ENCODE measurements at places on chromosomes 16 and 17. TPM values are rescaled to one million over a fixed set of nuclear protein-coding genes. Genes with fewer than 3 reads are reported as not detected.

Gene METRN
- 38.2 TPM for total RNA-seq

Gene CDT1
- 106 TPM for total RNA-seq

Gene CPHXL
- total RNA-seq, result not detected

Gene KAT2A
- total RNA-seq, result 53.3 TPM

Gene CANT1
- 45.5 TPM for total RNA-seq

Gene RASD1
- 1.0 TPM for total RNA-seq

Gene CSH1
- total RNA-seq, result not detected

DNA sequence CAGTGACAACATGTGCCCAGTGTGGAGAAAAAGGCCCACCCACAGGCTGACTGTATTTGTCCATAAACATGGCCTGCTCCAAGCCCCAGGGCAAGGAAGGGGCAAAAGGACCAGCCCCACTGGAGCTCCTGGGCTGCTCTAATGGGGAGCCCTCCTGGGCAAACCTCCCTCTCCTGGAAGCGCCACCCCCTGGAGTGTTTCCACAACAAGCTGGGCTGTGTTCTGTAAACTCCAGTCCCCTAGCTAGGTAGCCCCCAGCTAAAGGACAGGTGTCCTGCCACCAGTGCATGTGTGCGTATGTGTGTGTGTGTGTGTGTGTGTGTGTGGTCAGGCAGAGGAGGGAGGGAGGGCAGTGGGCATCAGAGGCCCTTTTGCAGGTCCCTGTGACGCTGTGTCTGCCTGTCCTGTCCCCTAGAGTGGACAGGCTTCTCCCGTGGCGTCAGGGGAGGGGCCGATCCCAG lies 11.3 kb upstream of the STAC2 start:
- no peak overlapping the region for H3K27ac ChIP-seq
- no peak for DNase-seq
- H3K36me3 ChIP-seq, result no peaks in the 10 kb centered on the region
- H3K27me3 ChIP-seq, result no peaks in the 10 kb centered on the region

GRCh38 chr16:3215601-3216262 lies 19.2 kb downstream of the ZNF200 start:
- peaks cover 28% of the 10 kb centered on the region for H3K4me1 ChIP-seq
- H3K27ac ChIP-seq, result peak overlapping the region; percentile 29
- H3K36me3 ChIP-seq, result no peaks in the 10 kb centered on the region
- H3K27me3 ChIP-seq, result no peaks in the 10 kb centered on the region
- H3K4me3 ChIP-seq, result peak overlapping the region; percentile 17

DNA sequence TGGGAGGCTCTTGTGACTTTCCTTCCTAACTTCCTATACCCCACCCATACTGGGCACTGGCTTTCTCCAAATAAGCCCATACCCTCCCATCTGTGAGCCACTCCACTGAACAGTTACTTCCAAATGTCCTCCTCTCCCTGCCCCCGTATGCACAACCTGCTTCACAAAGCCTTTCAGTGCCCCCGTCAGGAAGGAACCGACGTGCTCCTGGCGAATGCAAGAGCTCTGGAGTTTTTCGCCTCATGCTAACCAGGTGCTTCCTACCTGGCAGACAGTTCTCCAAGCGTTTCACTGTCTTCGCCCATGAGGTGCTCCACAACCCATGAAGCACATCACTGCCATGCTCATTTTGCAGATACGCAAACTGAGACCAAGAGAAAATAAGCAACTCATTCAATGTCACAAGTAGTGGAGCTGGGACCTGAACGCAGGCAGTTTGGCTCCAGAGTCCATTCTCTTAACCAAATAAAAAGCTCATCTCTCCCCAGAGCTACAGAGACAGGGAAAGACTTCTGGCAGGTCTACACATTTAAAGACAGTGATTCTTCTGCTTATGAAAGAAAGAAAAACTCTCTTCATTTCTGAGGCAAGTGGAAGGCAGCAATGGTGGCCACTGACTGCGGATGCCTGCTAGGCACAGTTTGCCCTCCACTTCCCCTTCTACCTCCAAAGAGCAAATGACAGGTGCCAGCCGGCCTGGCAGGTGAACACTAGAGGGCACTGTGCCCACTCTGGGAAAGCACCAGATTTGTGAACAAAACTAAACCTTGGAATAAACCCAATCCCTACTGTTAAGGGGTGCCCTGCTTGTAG lies 23.8 kb downstream of the SPHK1 start:
- H3K4me3 ChIP-seq, result no peak overlapping the region
- H3K4me1 ChIP-seq, result no peaks in the 10 kb centered on the region
- H3K36me3 ChIP-seq, result peaks cover 10% of the 10 kb centered on the region
- H3K27ac ChIP-seq, result no peak overlapping the region

DNA sequence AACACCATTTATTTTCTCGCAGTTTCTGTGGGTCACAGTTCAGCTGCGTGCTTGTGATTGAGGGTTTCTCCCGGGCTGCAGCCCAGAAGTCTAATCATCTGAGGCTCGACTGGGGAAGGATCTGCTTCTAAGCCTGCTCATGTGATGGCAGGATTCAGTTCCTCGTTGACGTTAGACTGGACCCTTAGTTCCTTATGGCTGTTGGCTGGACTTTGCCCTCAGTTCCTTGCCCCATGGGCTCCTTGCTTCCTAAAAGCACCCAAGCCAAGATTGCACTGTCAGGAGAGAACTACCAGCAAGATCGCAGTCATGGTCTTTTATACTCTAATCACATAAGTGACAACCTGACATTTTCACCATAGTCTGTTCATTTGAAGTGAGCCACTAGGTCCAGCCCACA lies 250.0 kb downstream of the PRKCA start:
- H3K36me3 ChIP-seq, result no peaks in the 10 kb centered on the region
- peaks cover 17% of the 10 kb centered on the region for H3K4me1 ChIP-seq
- no peak overlapping the region for H3K4me3 ChIP-seq
- no peak for DNase-seq

- DNase-seq, result peak; percentile 64
- H3K4me3 ChIP-seq, result peak overlapping the region; percentile 51
Measured at GRCh38 chr17:40111221-40112128, 10.3 kb upstream of the MSL1 start.

GRCh38 chr17:5272322-5272721 lies 9.8 kb upstream of the RABEP1 start:
- H3K36me3 ChIP-seq, result no peaks in the 10 kb centered on the region
- DNase-seq, result no peak
- no peak overlapping the region for H3K4me3 ChIP-seq

GRCh38 chr17:62693616-62694409 lies 66.3 kb downstream of the MRC2 start:
- H3K4me3 ChIP-seq, result no peak overlapping the region
- no peak for DNase-seq
- H3K27ac ChIP-seq, result no peak overlapping the region
- no peaks in the 10 kb centered on the region for H3K36me3 ChIP-seq
- H3K4me1 ChIP-seq, result no peaks in the 10 kb centered on the region

GRCh38 chr16:13612623-13613022 lies 307.3 kb upstream of the ERCC4 start:
- H3K27me3 ChIP-seq, result no peaks in the 10 kb centered on the region
- DNase-seq, result no peak
- H3K4me3 ChIP-seq, result no peak overlapping the region
- no peaks in the 10 kb centered on the region for H3K4me1 ChIP-seq
- H3K36me3 ChIP-seq, result no peaks in the 10 kb centered on the region

GRCh38 chr17:33375103-33375502 lies 82.0 kb upstream of the ASIC2 start:
- no peak overlapping the region for H3K4me3 ChIP-seq
- H3K27me3 ChIP-seq, result no peaks in the 10 kb centered on the region

- no peaks in the 10 kb centered on the region for H3K36me3 ChIP-seq
- no peak for DNase-seq
- H3K4me1 ChIP-seq, result peaks cover 43% of the 10 kb centered on the region
- H3K4me3 ChIP-seq, result peak overlapping the region; percentile 77
- H3K27me3 ChIP-seq, result no peaks in the 10 kb centered on the region
- peak overlapping the region; percentile 48 for H3K27ac ChIP-seq
Measured at GRCh38 chr17:42459256-42459800, 650 bp downstream of the ATP6V0A1 start.

DNA sequence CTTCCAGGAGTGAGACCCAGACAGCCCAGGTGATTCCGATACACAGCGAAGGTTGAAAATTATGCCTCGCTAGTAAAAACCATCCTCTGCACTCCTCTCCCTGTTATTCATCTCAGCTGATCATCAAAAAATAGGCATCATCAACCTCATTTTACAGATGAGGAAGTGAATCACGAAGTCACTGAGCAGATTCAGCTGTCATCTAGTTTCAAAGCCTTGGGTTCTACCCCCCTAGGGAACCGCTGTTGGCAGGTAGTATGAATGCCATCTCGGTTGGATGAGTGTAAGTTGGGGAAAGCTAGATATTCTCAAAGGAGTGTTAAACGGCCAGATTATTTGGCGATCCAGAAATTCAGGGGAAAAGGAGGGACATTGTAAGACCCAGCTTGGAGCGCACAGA lies 2.0 kb downstream of the CRYM start:
- peaks cover 16% of the 10 kb centered on the region for H3K27me3 ChIP-seq
- DNase-seq, result no peak
- H3K4me1 ChIP-seq, result no peaks in the 10 kb centered on the region
- H3K36me3 ChIP-seq, result no peaks in the 10 kb centered on the region
- H3K27ac ChIP-seq, result no peak overlapping the region

DNA sequence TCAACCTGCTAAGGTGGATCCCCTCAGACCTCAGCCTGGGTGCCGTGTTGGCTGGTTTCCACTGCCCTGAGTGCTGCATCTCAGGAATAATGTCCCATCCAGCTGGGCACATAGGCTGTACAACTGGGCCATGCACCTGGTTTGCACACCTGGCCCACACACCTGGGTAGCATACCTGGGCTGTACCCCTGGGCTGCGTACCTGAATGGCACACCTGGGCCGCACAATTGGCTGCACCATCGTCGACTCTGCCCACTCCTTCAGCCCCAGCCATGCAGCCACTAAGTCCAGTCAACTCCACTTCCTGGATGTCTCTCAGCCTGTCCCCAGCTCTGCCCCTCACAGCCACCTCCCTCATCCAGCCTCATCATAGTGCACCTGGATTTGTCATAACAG lies 7.9 kb downstream of the SLC5A10 start:
- H3K4me3 ChIP-seq, result no peak overlapping the region
- H3K27ac ChIP-seq, result no peak overlapping the region
- no peaks in the 10 kb centered on the region for H3K27me3 ChIP-seq
- peaks cover 24% of the 10 kb centered on the region for H3K4me1 ChIP-seq
- H3K36me3 ChIP-seq, result no peaks in the 10 kb centered on the region
- no peak for DNase-seq

GRCh38 chr17:37824534-37825485 lies 80.0 kb upstream of the HNF1B start:
- DNase-seq, result no peak
- H3K36me3 ChIP-seq, result no peaks in the 10 kb centered on the region
- H3K27ac ChIP-seq, result no peak overlapping the region
- H3K27me3 ChIP-seq, result no peaks in the 10 kb centered on the region
- no peaks in the 10 kb centered on the region for H3K4me1 ChIP-seq

DNA sequence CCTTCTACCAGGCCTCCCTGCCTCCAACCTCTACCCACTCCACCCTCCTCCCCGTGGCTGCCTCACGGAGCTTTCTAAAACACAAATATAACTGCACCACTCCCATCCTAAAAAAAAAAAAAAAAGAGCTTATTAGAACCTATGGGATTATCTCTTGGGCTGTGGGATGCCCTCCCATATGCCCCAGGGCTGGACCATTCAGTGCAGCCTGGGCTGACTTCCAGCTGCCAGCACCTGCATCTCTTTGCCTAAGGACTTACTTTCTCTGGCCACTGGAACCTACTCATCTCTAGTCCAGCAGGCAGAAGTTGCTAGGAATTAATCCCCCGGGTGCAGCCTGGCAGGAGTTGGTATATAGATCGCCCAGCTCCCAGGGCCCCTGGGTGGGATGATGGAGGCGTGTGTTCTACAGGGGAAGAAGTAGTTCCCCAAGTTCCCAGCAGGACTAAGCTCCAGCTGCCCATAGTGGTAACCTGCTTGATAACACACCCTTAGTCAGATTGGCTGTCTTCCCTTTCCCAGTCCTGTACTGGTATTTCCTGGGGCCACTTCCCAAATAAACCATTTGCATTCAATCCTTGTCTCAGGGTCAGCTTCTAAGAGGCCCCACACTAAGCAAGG lies 10.3 kb downstream of the MPP3 start:
- H3K36me3 ChIP-seq, result no peaks in the 10 kb centered on the region
- no peaks in the 10 kb centered on the region for H3K27me3 ChIP-seq
- H3K4me3 ChIP-seq, result no peak overlapping the region
- no peaks in the 10 kb centered on the region for H3K4me1 ChIP-seq
- DNase-seq, result no peak

GRCh38 chr17:18248300-18248731 lies 10.2 kb downstream of the FLII start:
- peaks cover 53% of the 10 kb centered on the region for H3K36me3 ChIP-seq
- no peak overlapping the region for H3K27ac ChIP-seq
- no peak overlapping the region for H3K4me3 ChIP-seq
- peak; percentile 45 for DNase-seq
- H3K27me3 ChIP-seq, result no peaks in the 10 kb centered on the region
- no peaks in the 10 kb centered on the region for H3K4me1 ChIP-seq

- H3K36me3 ChIP-seq, result no peaks in the 10 kb centered on the region
- H3K4me1 ChIP-seq, result peaks cover 84% of the 10 kb centered on the region
- H3K27me3 ChIP-seq, result no peaks in the 10 kb centered on the region
- no peak overlapping the region for H3K4me3 ChIP-seq
- DNase-seq, result no peak
Measured at GRCh38 chr17:76196675-76197074, 43.6 kb downstream of the RNF157 start.

Data from CD8-positive, alpha-beta memory T cell (primary cell).